ENCODE measurements at places on chromosomes 5 and 9.

GRCh38 chr5:52791366-52791765 is 3.6 kb downstream of the ITGA1 start:
- DNase-seq = no peak

- DNase-seq = peak; percentile 32
Measured at GRCh38 chr9:123523001-123523400, 167.0 kb downstream of the CRB2 start.

DNA sequence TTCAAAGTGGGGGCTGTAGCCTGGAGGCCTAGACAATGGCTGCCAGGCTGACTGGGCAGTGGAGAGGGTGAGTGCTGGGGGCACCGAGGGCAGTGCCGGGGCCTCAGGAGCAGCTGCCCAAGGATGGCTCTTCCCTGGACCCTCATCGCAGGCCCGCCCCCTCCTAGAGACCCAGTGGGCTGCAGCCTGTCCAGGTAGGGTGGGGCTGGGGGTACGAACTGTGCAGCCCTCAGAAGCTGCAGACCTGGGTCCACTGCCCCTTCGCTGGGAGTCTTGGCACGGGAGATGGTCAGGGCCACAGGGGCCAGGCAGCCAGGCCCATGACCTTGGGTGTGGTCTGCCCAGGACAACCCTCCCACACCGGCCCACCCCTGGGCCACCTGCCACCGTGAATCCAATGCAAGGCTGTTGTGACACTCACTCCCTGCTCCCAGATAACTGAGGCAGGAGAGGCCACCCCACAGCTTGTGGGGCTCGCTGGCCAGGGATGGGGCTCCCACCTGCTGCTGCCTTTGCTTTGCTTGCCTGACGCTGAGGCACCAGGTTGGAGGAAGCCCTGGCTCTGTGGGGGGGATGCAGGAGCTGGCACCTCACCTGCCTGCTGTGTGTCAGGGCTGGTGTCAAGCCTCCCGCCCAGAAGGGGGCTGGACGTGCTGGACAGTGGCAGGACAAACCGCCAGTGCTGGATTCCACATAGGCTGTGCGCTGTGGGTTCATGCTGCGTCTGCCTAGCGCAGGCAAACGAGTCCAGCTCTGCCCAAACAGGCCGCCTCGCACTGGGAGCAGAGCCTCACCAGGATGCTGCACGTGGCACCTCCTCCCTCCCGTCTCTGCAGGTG is 23.1 kb upstream of the SLC9A3 start:
- DNase-seq = no peak

DNA sequence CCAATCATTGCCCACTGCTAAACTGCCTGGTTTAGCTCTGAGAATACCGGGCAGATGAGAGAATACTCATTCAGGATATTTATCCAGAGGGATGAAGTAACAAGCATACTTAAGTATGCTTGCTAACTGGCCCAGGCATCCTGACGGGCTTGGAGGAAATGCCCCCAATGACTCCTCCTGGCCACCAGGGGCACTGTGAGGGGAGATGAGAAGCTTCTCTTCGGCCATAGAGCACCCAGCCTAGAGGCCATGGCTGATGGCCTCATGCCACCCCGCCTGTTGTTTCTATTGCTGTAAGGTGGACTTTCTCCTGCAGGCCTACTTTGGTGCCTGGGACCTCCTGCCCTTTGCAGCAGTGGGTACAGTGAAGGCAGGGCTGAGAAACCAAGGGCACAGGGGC is 134.5 kb upstream of the FSTL4 start:
- DNase-seq = no peak

- DNase-seq = no peak
Measured at GRCh38 chr5:179758955-179759354, 26.3 kb downstream of the MAML1 start.

All from AG09319 (cell line).